ENCODE measurements at places on chromosomes 12 and 14.
A peak's percentile ranks its signal among the peaks of the same experiment; 100 is the strongest.

DNA sequence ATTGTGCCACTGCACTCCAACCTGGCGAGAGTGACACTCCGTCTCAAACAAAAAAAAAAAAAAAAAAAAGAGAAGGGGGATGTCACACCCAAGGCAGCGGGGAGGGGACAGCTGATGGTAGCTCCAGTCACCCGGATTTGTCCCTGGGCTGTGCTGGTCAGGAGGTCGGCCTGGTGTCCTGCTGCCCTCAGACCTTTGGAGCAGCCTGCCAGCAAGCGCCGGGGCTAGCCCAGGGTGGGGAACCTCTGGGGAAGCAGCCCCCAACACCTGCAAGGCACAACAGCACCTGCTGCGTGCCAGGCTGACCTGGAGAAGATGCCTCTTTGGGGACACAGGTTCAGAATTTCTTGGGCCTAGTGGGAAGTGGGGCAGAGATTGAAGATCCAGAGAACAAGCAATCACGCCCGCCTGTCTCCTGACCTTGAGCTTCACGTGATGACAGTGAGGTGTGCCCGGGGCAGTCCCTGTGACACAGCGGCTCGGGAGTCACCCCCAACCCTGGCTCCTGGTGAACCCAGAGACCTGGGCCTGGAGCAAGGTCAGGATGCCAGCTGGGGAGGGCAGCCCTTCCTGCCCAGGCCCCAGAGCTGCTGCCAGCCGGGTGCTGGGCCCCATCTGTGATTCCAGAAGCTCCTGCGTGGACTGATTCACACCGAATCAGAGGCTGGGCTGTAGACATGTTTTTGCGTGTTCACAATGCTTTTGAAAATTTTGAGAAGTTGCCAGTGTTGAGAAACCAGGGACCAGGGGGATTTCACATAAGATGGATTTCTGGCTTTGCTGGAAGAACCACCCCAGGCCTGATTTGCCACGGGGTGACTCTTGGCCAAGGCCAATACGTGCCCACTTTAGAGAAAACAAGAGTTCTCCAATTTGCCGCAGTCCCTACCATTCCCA lies 66.4 kb downstream of the RFLNA start:
- DNase-seq = no peak

GRCh38 chr12:105378911-105379310 lies 48.4 kb downstream of the C12orf75 start:
- no peak for DNase-seq

DNA sequence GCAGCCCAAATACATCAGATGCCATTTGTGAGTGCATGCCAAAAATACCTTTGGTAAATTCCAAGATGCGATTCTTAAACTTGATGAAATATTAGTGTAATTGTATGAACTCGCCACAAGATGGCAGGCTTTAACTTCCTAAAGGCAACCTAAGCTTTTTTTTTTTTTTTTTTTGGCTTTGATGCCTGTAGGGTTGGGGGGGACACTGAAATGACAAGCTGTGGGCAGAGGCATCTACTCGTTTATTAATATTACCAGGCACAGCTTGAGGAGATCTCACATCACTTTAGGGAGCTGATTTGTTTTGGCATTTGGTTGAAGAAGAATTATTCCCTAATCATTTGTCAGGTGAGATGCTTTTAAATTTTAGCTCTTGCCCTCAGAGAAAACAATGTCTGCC lies 126.7 kb upstream of the CCDC196 start:
- DNase-seq = peak; percentile 36

DNA sequence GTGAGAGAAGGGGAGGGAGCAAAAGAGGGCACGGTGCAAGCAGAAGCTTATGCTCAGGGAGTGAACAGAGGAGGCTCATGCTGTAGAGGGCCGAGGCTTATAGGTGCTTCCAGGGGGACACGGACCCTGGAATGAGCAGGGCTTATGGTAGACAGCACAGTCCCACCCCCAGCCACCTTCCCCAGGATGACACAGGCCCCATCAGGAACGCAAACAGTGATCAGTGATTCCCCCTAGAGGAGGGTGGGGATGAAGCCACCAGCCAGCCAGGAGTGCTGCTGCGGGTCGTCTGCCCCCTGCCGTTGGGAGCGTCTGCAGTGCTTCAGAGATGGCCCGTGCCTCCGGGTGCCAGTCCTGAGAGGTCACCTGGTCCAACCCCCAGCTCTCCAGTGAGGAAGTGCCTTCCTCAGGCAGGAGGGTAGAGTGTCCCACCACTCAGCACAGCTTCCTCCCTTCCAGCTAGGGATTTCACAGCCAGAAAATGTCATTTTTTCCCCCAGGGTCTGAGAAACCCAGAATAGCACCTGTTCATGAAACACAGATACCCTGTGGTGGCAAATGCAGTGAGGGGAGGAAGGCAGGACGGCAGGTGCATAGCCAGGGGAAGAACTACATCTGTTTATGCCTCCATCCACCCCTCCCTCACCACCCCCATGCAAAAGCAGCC lies 60.7 kb downstream of the SLC6A12 start:
- peak; percentile 74 for DNase-seq

- no peak for DNase-seq
Observed at GRCh38 chr12:69834576-69834975, 9.5 kb downstream of the MYRFL start.

- DNase-seq = no peak
Observed at GRCh38 chr12:81492131-81492720, 266.9 kb downstream of the PPFIA2 start.

DNA sequence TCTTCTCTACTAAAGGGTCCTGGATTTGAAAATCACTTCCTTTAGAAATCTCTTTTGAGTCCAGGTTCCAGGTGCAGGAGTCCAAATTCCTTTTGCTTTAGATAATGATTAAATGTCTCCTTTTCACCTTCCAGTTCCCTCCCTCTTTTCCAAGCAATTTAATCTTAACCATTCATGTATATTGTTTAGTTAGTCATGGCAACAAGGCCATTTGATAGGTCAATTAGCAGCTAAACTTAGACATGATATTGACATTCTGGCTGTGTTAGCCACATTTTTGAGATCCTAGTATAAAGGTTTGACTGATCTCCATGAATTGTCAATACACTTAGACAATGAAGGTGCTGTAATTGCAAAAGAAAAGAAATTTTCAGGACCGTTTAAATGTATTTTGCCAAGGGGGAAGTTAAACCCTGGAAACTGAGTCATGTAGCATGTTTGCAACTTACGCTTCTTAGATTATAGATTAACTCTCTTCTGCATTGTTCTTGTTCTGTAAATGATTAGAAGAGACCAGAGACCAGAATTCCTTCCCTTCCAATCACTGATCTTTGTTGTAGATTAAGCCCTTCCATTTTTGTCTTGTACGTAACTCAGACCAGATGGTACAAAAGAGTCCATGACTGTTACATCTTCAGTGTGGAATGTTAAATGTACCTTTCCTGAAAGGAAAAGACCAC lies 12.4 kb upstream of the C12orf75 start:
- DNase-seq = no peak

GRCh38 chr12:108141600-108142130 lies 12.6 kb downstream of the WSCD2 start:
- no peak for DNase-seq

GRCh38 chr14:92884410-92884809 lies 38.5 kb upstream of the CHGA start:
- DNase-seq = no peak
